ENCODE measurements at places on chromosomes 3 and 15. TPM values are rescaled to one million over a fixed set of nuclear protein-coding genes. Genes with fewer than 3 reads are reported as not detected.

- no peaks in the 10 kb centered on the region for H3K27me3 ChIP-seq
- no peak overlapping the region for H3K27ac ChIP-seq
- H3K4me3 ChIP-seq, result no peak overlapping the region
- no peaks in the 10 kb centered on the region for H3K36me3 ChIP-seq
- H3K4me1 ChIP-seq, result no peaks in the 10 kb centered on the region
- DNase-seq, result no peak
Measured at GRCh38 chr3:111917300-111917699, 58.2 kb downstream of the PHLDB2 start.

GRCh38 chr3:23817508-23818223 is 11.9 kb downstream of the UBE2E1 start:
- H3K36me3 ChIP-seq, result peaks cover 25% of the 10 kb centered on the region
- H3K27me3 ChIP-seq, result no peaks in the 10 kb centered on the region
- no peak overlapping the region for H3K27ac ChIP-seq
- H3K4me3 ChIP-seq, result no peak overlapping the region
- DNase-seq, result no peak

DNA sequence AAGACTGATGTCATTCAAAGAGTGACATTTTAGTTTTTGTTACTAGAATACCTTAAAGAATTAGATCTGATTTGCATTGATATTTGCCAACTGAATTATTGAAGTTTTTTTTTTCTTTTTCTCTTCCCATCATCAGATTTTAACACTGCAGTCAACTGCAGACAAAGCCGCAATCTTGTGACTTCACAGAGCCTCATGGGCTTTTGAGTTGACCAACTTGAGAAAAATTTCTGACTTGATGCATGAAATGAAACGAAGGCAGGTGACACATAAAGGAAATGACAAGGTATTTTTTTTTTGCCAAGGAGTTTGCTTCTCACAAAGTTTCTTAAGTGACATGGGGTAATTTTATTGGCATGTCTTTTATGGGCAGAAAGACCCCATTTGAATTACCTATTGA is 383.7 kb downstream of the GAP43 start:
- no peak overlapping the region for H3K27ac ChIP-seq
- H3K36me3 ChIP-seq, result no peaks in the 10 kb centered on the region
- H3K27me3 ChIP-seq, result no peaks in the 10 kb centered on the region

DNA sequence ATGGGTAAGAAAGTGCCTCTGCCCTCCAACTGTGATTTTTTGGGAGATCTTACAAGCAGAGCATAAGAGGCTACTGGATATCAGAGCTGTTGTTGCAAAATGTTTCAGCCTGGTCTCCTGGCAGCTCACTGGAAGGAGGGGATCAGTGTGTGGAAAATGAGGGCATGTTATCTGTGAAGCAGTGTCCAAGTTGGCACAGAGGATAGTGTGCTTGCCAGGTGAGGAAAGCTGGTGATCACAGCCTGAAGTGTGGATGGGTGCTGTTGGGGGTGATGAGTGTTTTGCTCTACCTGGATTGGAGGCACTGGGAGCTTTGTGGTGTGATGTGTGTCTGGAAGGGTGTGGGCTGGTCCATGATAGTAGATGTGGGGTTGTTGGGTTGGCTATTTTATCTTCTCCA is 69.3 kb downstream of the MCTP2 start:
- no peak overlapping the region for H3K27ac ChIP-seq
- H3K4me3 ChIP-seq, result no peak overlapping the region
- no peaks in the 10 kb centered on the region for H3K36me3 ChIP-seq

DNA sequence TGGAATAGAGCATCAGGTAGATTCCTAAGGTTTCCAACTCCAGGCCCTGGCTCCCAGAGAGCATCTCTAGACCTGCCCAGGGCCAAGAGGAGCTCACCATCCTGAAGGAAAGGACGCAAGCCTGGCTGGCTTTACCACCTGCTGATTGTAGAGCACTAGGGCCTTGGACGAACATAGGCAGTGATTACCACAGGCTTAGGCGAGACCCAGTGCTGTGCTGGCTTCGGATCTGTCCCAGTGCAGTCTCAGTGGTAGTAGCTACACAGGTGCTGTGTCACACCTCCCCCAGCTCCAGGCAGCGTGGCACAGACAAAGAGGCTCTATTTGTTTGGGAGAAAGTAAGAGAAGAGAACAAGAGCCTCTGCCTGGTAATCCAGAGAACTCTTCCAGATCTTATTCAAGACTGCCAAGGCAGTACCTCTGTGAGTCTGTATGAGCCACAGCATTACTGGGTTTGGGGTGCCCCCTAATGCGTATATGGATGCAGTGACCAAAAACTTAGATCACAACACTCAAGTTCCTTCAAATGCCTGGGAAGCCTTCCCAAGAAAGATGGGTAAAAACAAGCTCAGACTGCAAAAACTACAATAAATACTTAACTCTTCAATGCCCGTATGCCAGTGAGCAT is 25.4 kb downstream of the ISG20 start:
- no peak overlapping the region for H3K4me3 ChIP-seq
- DNase-seq, result peak; percentile 76
- H3K4me1 ChIP-seq, result peaks cover 7% of the 10 kb centered on the region
- no peak overlapping the region for H3K27ac ChIP-seq
- no peaks in the 10 kb centered on the region for H3K36me3 ChIP-seq

DNA sequence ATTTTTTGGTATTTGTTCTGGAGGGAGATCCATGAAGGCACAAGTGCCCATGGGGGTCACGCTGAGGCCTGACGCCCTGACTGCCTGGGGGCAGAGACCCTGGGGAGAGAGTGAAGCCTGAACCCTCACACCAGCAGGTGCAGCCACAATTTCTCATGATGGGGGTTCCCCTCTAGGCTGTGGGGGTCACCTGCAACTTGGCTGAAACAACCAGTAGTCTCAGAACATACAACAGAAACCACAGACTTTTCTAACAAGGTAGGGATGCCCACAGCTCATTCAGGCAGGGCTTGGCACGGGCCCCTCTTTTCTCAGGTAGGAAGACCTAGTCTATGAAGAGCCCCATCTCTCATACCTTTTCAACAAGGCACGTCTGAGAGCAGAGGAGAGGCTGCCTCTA is 245.1 kb downstream of the ADAMTS17 start:
- no peak for DNase-seq
- H3K4me3 ChIP-seq, result no peak overlapping the region
- no peaks in the 10 kb centered on the region for H3K4me1 ChIP-seq

DNA sequence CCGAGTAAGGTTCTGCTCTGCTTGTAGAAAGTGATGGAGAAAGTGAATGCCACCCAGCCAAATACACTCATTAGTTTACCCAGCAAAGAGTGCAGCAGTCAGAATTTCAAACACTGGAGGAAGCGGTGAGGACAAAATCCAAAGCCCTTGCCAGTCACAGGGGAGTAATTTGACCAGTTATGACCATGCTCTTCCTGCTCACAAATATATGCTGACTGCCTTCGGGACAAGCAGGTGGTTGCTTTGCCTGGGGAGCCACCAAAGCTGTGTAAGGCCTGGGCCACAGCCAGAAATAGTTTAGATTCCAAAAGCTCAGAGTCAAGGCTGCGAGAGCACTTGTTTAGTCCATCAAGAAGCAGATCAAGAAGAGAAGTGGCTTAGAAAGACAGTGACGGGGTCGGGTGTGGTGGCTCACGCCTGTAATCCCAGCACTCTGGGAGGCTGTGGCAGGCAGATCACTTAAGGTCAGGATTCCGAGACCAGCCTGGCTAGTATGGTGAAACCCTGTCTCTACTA is 51.0 kb upstream of the ATP13A3 start:
- H3K4me3 ChIP-seq, result no peak overlapping the region
- no peaks in the 10 kb centered on the region for H3K36me3 ChIP-seq
- DNase-seq, result no peak
- H3K4me1 ChIP-seq, result peaks cover 19% of the 10 kb centered on the region

GRCh38 chr3:184568924-184569829 is 7.6 kb downstream of the EPHB3 start:
- H3K27ac ChIP-seq, result no peak overlapping the region
- DNase-seq, result no peak
- no peaks in the 10 kb centered on the region for H3K4me1 ChIP-seq

- no peaks in the 10 kb centered on the region for H3K36me3 ChIP-seq
- H3K27ac ChIP-seq, result no peak overlapping the region
- H3K27me3 ChIP-seq, result no peaks in the 10 kb centered on the region
- H3K4me3 ChIP-seq, result no peak overlapping the region
- no peaks in the 10 kb centered on the region for H3K4me1 ChIP-seq
- no peak for DNase-seq
Measured at GRCh38 chr3:36519682-36520081, 139.4 kb downstream of the STAC start.

DNA sequence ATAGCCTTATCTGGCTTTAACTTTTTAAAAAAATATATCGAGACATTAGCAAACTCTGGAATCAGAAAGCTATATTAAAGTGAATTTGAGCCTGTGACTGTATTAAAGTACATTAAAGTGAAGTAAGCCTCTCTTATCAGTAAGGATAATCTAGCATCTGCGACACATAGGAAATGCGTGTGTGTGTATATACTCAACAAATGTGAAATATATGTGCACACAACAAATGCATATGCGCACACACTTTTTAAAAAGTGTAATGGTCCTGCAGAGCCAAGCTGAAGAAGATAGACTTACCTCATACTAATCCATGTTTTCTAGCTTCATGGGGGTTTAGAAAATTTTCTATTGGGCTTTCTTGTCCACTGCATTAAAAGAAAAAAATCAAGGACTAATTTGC is 437.1 kb downstream of the ZIC1 start:
- H3K4me1 ChIP-seq, result no peaks in the 10 kb centered on the region
- H3K4me3 ChIP-seq, result no peak overlapping the region
- no peaks in the 10 kb centered on the region for H3K36me3 ChIP-seq
- no peak for DNase-seq

- no peak overlapping the region for H3K4me3 ChIP-seq
- H3K36me3 ChIP-seq, result no peaks in the 10 kb centered on the region
- H3K4me1 ChIP-seq, result no peaks in the 10 kb centered on the region
- H3K27me3 ChIP-seq, result no peaks in the 10 kb centered on the region
- no peak for DNase-seq
Measured at GRCh38 chr3:129783470-129783869, 110.0 kb downstream of the TMCC1 start.

- peaks cover 3% of the 10 kb centered on the region for H3K4me1 ChIP-seq
- no peak for DNase-seq
- H3K27me3 ChIP-seq, result no peaks in the 10 kb centered on the region
Measured at GRCh38 chr3:45741742-45742460, 52.7 kb downstream of the SACM1L start.

DNA sequence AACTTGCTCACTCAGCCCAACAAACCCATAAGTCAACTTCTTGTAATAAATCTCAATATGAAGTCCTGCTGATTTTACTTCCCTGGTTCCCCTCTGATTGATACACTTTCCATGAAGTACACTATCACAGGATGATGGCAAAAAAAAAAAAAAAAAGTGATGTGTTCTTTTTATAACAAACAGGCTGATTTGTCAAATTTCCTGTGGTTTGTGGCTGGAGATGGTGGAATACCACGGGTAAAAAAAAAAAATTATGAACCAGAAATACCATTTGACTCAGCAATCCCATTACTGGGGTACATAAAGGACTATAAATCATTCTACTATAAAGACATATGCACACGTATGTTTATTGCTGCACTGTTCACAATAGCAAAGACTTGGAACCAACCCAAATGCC is 10.7 kb upstream of the SERPINI2 start:
- H3K27ac ChIP-seq, result no peak overlapping the region
- H3K27me3 ChIP-seq, result no peaks in the 10 kb centered on the region
- no peaks in the 10 kb centered on the region for H3K36me3 ChIP-seq
- DNase-seq, result no peak
- H3K4me1 ChIP-seq, result no peaks in the 10 kb centered on the region

DNA sequence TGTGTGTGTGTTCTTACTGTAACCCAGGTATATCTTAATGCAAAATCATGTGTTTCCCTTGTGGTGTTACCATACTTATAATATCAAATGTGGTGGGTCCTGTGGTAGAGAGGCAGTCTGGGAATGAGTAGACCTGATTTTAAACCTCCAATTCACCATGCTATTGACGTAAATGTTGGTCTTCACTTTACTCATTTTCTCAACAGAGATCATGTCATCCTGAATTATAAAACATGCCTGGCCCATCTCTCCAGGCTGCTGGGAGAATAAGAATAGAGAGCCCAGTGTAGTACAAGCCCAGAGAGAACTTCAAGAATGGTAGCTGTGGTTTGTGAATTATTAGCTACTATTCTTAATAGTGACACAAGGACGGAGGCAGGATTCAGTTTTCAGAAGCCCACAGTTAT is 88.1 kb downstream of the MBNL1 start:
- no peak overlapping the region for H3K27ac ChIP-seq
- no peak overlapping the region for H3K4me3 ChIP-seq
- H3K4me1 ChIP-seq, result no peaks in the 10 kb centered on the region
- H3K27me3 ChIP-seq, result no peaks in the 10 kb centered on the region

DNA sequence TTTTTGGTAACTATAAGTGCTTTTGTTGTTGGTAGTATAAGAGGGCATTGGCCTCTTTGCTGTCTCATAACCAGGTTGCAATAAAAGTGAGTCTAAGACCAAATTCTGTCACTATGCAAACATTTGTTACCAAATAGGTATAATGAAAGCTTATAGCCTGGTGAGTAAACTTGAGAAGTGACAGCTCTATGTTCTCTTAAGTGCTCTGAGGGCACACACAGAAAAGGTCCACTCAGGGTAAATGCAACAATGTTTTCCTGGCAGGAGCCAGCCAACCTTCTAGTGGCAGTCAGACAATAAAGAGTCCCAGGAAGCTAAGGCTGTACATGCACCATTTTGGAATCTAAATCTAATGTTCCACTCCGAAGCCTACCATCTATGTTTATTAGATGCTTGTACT is 262.1 kb upstream of the TGFBR2 start:
- peaks cover 2% of the 10 kb centered on the region for H3K4me1 ChIP-seq
- DNase-seq, result no peak
- H3K27ac ChIP-seq, result no peak overlapping the region
- H3K36me3 ChIP-seq, result no peaks in the 10 kb centered on the region
- no peak overlapping the region for H3K4me3 ChIP-seq

GRCh38 chr3:70108072-70108471 is 108.5 kb downstream of the SAMMSON start:
- no peak overlapping the region for H3K27ac ChIP-seq
- no peak for DNase-seq
- H3K36me3 ChIP-seq, result no peaks in the 10 kb centered on the region
- no peak overlapping the region for H3K4me3 ChIP-seq
- H3K27me3 ChIP-seq, result no peaks in the 10 kb centered on the region
- H3K4me1 ChIP-seq, result no peaks in the 10 kb centered on the region

DNA sequence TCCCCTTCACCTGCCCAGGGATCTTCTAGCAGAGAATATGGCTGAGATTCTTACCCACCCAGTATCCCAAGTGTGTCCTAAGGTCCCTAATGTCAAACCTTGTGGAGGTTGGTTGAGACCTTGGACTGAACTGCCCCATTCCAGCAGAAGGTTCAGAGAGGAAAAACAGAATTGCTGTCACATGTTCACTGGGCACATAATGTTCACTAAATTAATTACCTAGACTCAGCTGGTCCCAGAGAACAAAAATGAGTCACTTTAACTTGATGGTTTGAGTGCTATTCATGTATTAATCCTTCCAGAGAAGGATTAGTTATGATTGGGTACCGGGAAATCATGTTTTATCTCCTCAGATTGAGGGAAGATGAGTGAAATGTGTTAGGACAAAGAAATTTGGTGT is 171.3 kb upstream of the GADL1 start:
- H3K36me3 ChIP-seq, result no peaks in the 10 kb centered on the region
- DNase-seq, result no peak
- no peak overlapping the region for H3K4me3 ChIP-seq

UROC1 gene
- polyA plus RNA-seq, result 0.07 TPM

KNG1 gene
- polyA plus RNA-seq, result 0.30 TPM

SLC38A3 gene
- polyA plus RNA-seq, result 0.18 TPM

SLC28A1 gene
- 0.18 TPM for polyA plus RNA-seq

SLC41A3 gene
- polyA plus RNA-seq, result 33.5 TPM

SOX2 gene
- 3.1 TPM for polyA plus RNA-seq

NR2E3 gene
- polyA plus RNA-seq, result 0.05 TPM

C15orf62 gene
- polyA plus RNA-seq, result 1.8 TPM

NFKBIZ gene
- 13.7 TPM for polyA plus RNA-seq

TTLL13 gene
- polyA plus RNA-seq, result 0.32 TPM

All from thymus (tissue), 14 donors.